ENCODE measurements at places on chromosomes 13 and 19.

GRCh38 chr19:13118424-13119193 lies 545 bp downstream of the NACC1 start:
- peak; percentile 54 for DNase-seq

DNA sequence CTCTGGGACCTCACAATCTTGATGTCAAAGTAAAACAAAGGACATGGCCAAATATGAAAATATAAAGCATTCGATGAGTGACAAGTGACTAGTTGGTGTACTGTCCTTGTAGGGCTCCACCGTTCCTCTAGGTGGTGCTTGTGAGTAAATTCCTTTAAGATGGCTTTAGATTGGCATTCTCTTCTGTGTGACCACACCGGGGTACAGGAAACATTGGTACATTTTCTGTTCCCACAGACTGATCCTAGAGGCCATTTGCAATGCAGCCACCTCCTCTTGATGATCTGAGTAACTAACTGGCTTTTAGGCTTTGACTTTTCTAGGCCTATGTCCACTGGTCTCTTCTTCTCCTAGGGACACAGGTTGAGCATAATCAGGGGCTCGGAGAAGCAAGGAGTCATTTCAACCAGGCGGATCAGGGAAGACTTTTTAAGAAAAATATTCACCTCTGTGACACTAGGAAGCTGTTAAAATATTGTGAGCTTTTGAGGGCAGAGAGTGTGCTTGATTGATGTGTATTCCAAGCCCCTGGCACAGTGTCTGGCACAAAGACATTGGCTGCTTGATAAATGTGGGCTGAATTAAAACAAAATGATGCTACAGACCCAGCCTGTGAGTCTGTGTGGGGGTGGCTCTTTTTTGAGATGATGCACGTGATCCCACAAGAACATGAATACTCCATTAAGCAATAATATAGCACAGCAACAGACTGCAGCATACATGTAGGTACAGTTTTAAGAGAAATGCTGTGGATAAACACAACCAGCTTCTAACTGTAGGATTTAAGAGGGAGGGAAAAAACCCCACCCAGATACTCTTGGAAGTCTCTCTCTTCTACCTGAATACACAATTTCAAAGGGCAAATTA lies 21.0 kb downstream of the EPSTI1 start:
- peak; percentile 62 for DNase-seq

GRCh38 chr19:17260842-17261325 lies 3.7 kb downstream of the USHBP1 start:
- peak; percentile 90 for DNase-seq

DNA sequence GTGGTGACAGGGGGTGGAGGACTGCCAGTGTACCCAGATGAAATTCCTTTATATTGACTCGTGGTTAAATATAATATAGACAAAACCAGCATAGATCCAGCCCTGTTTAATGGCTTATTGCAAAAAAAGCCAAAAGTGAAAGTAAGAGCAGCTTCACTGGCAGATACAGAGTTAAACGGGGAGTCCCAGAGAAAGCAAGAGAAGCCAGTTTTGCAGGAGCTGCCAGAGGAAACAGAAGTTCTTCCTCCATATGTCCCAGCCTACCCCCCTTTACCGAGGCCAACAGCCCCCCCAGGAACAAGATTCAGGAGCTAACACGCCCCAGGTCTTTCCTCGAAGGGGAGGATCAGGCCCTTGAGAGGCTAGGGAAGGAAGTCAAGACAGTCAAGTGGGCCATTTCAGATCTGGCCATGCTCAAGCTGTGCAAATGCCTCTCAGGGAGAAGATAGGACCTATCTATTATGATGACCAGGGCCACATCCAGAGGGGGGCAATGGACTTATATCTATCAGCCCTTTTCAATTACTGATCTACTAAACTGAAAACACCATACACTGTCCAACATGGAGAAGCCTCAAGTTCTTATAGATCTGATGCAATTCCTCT lies 47.2 kb upstream of the ZNF737 start:
- DNase-seq: no peak

- no peak for DNase-seq
These were observed 20.7 kb downstream of the RFC3 start for GRCh38 chr13:33838647-33839046.

- DNase-seq: no peak
These were observed 598.1 kb downstream of the TBC1D4 start for GRCh38 chr13:74883834-74884233.

DNA sequence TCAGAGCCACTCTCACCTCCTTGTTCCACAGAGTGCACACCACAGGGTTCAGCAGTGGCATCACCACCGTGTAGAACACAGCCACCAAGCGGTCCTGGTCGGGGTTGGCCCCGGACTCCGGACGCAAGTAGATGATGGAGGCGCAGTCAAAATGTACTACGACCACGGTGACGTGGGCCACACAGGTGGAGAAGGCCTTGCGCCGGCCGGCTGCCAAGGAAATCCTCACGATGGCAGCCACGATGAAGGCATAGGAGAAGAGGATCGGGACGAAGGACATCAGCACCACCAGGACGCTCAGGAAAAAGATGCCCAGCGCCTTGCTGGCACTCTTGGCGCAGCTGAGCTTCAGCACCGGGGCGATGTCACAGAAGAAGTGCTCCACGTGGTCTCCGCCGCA lies 33.9 kb downstream of the SYDE1 start:
- no peak for DNase-seq

DNA sequence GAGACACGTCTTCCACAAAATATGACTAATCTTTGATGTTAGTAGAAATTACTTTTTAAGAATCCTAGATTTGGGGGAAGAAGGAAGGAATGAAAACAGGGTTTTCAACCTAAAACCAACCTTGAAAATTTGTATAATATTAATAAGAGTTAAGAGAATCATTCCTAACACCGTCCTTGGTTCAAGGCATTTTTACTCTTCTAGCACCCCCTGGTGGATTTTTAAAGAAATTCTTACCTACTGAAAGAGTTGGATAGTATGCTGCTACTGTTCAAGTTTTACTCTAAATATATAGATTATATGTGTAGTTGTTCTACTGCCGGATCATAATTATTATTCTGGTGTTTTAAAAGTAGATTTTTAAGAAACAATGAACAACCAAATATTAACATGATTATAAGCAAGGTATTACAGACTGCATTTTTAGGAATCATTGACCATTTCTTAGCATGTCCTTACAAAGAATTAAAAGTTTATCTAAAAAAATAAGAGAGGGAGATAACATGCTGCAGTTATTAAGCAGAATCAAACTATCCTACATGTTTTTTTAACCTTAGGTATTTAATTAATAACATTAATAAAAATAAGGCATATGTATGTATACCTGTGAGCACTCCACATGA lies 7.4 kb upstream of the SLITRK6 start:
- DNase-seq: peak; percentile 2

- no peak for DNase-seq
These were observed 932 bp upstream of the ZNF486 start for GRCh38 chr19:20165971-20166592.

- DNase-seq: no peak
These were observed 350.9 kb upstream of the NBEA start for GRCh38 chr13:34591129-34591528.

DNA sequence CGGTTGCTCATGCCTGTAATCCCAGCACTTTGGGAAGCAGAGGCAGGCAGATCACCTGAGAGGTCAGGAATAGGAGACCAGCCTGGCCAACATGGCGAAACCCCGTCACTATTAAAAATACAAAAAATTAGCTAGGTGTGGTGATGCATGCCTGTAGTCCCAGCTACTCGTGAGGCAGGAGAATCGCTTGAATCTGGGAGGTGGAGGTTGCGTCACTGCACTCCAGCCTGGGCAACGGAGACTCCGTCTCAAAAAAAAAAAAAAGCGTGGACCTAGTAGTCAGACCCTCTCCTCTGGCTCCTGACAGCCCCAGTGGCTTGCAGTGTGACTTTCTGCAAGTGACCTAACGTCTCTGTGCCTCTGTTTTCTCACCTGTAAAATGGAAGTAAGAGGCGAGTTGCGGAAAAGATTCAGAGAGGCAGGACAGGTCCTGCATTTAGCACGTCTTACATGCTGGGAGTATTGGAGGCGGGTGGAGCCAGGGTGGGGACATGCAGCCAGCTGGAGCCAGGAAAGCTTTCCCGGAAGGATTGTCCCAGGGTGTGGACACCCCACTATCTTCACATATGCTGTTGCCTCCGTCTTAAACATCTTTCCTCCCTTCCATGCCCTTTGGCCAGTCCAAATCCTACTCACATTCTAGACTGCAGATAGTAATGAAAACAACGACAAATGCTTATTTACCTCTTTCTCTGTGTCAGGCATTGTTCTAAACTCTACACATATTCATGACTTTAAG lies 2.9 kb downstream of the TUBB4A start:
- DNase-seq: no peak

DNA sequence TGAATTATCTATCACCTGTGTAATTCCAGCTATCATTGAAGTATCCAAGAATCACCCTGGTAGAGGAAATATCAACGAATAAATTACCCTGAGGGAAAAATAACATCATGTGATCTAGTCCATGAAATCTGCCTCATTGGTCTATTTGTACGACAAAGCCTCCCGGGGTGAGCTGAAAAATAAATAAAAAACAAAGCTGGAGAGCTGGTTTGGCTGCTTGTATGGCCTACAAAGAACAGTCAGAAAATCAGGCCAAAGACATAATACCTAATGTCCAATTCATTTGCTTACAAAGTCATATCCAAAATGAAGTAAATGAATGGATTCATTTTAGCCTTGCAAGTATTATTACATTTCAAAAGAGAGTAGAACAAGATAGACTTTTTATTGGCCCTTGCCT lies 449.9 kb downstream of the KLF12 start:
- no peak for DNase-seq

- DNase-seq: peak; percentile 69
These were observed 74.0 kb downstream of the DHRS12 start for GRCh38 chr13:51729866-51730553.

DNA sequence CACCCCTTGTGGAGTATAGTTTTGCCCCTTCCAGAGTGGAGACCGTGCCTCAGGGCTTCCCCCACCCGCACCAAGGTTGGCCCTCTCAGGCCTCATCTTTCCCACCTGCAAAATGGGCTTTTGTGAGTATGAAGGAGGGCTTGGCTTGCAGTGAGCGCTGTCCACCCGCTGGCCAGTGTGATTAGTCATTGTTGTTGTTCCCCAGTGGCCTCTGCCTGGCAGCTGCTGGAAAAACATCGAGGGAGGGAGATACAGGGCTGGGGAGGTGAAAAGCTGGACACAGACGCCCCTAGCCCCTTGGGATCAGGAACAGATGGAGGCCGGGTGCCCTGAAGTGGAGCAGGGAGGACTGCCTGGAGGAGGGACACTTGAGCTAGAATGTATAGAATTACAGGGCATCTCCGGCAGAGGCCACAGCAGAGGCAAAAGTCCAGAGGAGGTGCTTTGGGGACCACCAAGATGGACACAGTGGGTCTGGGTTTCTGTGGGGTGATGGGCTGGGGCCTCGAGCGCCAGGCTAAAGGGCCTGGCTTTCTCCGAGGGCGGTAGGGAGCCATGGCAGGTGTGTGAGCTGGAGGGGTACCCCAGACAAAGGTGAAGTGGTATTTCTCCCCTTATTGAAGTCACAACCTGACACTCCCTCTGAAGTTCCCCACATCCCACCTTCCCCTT lies 3.9 kb upstream of the IL12RB1 start:
- peak; percentile 60 for DNase-seq

GRCh38 chr19:13092158-13092543 lies 10.5 kb downstream of the LYL1 start:
- DNase-seq: no peak

GRCh38 chr19:34838248-34838647 lies 65.2 kb upstream of the ZNF599 start:
- DNase-seq: no peak

GRCh38 chr13:83732755-83733154 lies 149.5 kb downstream of the SLITRK1 start:
- DNase-seq: no peak

DNA sequence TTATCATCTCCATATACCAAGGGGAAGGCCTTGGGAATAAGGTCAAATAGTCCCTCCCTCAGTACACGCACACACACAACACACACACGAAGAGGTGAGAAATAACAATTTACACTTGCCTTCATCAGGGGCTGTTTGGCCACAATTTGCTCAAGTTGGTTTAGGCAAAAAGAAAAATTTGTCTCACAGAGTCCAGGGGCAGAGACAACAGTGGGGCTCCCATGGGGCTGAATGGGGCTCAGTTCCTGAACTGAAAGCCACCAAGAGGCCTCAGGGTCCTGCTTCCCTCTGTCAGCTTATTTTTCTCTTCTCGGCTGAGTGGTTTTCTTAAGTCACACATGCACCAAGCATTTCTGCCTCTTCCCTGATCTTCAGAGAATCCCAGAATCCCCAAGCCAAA lies 35.5 kb downstream of the PCDH8 start:
- no peak for DNase-seq

DNA sequence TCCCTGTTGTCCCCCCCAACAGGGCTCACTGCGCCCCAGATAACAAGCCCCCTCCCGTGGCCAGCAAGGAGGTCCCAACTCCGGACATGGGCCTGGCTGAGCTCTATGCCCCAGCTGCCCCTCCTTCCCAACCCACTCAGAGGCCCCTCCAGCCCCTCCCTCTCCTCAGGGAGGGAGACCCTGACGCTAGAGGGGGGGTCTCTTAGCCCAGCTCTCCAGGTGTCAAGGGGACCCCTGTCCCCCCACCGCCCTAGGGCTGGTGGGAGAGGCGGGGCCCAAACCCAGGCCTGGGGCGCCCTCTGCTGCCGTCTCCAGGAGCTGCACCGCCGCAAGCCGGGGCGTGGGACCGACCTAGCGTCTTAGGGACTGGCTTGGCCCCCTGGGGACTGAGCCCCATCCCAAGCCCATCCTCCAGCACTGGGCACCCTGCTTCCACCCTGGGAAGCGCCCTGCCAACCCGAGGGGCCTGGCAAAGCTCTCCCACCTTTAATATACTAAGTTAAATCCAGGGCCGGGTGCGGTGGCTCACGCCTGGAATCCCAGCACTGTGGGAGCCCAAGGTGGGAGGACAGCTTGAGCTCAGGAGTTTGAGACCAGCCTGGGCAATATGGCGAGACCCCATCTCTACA lies 1.4 kb downstream of the GRIN3B start:
- DNase-seq: peak; percentile 76
